ENCODE measurements at places on chromosomes 1 and 21.
A peak's percentile ranks its signal among the peaks of the same experiment; 100 is the strongest.

DNA sequence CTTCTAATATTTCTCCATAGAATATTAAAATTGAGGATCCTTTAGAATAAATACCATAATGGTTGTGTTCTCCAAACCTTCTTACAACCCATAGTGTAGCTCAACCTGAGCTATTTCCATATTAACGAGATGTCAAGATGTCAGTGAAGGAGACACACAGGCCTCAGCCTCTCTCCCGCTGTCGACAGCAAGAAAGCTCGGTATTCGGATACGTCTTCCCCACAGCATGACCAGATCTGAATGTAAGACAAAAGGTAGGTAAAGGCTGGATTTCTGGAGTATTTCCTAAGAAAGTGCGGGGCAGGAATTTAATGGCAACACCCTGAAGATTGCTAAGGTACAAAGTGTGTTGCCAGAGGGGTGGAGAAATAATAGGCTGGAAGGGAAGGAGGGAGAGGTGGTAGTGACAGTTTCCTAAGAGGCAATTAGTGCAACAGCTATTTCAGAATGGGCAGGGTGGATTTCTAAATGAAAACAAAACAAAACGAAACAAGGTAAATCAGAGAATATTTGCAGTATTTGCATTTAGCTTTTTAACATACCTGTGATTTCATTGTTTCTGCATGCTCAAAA is 1.7 kb downstream of the ADSS2 start:
- DNase-seq: no peak

- DNase-seq: peak; percentile 94
Observed at GRCh38 chr1:37434292-37435225, 39.8 kb upstream of the ZC3H12A start.

GRCh38 chr1:206947255-206947654 is 989 bp upstream of the PIGR start:
- no peak for DNase-seq

DNA sequence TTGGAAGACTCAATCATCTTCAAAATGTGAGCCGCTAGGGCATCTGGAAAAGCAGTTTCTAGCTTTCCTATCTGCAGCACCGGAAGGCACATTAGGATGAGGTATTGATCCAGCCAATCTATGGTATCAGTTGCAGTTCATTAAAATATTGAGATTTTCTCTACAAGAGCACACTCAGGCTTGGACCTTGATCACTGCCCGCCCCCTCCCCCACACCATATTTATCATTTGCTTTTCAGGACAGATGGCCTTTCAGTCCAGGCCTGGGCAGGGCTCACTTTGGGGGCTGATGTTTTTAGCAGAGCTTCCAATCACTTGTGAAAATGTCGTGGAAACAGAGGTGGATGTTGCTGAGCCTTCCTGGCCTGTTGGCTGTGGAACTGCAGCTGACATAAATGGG is 17.5 kb downstream of the LHX4 start:
- DNase-seq: no peak

- no peak for DNase-seq
Observed at GRCh38 chr1:173601588-173601987, 1.3 kb downstream of the SLC9C2 start.

DNA sequence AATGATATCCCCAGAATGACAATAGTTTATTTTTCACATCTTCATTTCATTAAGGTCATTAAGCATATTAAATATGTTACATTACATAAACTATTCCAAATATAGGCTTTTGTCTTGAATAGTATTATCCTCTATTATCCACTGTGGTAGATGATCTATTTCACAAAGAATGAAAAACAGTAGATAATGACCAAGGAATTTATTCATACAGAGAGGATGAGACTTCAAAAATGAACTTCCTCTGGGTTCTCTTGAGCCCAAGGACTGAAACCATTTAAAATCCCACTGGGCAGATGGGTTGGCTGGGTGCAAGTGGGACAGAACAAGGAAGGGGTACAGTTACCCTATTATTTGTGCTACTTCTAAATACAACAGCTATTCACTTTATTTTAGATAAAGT is 33.0 kb downstream of the PTPN14 start:
- no peak for DNase-seq

- no peak for DNase-seq
Observed at GRCh38 chr1:14599800-14600199, 1.3 kb downstream of the KAZN start.

DNA sequence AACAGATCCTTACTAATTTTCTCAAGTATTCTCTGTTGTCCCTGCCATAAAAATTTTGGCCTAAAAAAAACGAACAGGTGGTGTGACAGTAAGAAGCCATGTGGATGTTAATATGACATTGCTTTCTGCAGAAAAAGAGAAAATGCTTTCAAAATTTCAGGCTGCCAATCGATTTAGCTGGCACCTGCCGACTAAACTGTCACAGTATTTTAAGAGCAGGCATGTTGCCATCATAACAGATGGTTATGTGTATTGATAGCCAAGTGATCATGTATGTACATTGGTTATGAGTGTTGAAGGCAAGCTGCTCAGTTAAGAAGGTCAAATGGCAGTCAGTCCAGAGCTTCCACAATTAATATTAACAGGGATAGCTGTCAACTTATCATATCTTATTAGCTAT is 1017.0 kb downstream of the MRPL39 start:
- DNase-seq: no peak

GRCh38 chr1:112937070-112937469 is 18.9 kb downstream of the SLC16A1 start:
- no peak for DNase-seq

DNA sequence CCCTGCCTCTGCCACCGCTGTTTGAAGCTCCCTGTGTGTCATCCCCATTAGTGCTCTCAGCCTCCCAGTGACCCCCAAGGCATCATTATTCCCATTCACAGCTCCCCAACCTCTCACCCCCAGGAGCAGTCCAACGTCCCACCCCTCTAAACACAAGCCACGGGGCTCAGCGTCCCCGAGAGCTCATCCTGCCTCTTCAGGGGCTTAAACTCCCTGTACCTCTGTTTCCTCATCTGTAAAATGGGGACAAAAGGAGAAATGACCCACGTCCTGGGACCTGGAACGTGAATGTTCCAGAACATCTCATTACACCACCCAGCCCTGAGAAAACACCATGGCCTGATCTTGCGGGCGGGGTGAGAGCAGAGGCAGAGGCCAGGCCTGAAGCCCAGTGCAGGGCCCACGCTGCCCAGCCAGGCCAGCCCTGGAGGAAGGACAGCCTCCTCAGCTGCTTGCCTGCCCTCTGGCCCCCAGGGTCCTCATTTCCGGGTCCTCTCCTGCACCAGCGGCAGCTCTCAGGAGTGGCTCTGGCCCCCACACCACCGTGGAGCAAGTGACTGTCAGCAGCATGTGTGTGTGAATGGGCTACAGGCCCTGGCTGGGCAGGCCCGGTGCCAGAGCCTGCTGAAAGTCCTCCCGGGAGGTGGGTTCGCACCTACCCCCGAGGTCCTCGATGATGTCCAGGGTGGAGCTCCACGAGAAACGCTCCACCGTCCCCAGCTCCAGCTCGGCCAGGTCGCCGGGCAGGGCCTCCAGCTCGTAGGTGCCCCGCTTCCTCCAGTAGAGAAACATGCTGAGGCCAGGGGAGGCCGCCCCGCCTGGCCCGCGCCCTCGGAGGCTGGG is 14.1 kb upstream of the PLEKHG5 start:
- DNase-seq: peak; percentile 21

- peak; percentile 86 for DNase-seq
Observed at GRCh38 chr1:220810179-220810653, 23.5 kb downstream of the MTARC1 start.

DNA sequence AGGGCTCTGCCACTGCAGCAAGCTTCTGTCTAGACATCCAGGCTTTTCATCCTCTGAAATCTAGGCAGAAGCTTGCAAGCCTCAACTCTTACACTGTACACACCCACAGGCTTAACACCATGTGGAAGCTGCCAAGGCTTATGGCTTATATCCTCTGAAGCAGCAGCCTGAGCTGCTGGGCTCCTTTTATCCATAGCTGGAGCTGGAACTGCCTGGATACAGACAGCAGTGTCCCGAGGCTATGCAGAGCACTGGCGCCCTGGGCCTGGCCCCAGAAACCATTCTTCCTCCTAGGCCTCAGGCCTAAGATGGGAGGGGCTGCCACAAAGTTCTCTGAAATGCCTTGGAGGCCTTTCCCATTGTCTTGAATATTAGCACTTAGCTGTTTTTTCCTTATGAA is 19.3 kb upstream of the POGK start:
- no peak for DNase-seq

GRCh38 chr21:32712043-32712442 is 15.8 kb downstream of the SYNJ1 start:
- no peak for DNase-seq

DNA sequence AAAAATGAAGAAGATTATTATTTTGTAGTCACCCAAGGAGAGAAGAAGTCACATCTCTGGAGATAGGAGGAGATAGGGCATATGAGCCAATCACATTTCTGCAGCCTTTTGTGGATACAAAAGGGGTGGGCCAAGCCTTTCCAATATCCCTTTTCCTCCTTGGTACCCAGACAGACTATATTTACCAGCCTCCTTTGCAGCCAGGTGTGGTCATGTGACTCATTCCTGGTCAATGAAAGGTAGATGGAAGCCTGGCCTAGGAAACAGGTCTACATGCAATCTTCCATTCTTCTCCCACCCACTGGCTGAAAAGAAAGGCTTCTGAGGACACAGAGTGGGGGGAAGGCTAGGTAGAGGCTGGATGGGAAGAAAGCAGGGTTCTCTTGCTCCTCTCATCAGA is 58.1 kb upstream of the ERG start:
- DNase-seq: no peak
